NCI-H2029 treated with DMSO at 0.1 percent for 48 hours (cell line): ENCODE measurements at places on chromosomes 16 and 17.

- peak; percentile 1 for DNase-seq
These were observed 29.8 kb downstream of the CNGB1 start for GRCh38 chr16:57941016-57941664.

DNA sequence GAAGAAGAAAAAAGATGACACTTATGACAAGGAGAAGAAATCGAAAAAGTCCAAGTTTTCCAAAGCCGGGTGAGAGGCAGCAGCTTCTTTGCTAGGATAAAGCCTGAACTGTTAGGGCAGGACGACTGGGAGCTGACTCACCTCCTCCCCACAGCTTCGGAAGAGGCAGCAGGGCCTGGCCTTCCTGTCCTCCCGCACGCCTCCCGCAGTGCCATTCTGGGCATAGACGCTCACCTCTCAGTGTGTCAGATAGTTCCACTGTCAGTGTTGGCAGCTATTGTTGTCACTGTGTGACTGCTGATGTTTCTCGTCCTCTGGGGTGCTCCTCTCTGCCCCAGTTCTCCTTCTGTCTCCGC, 12.6 kb downstream of the UBN1 start:
- no peak for DNase-seq

GRCh38 chr16:87445486-87445885, 47.3 kb downstream of the ZCCHC14 start:
- no peak for DNase-seq

DNA sequence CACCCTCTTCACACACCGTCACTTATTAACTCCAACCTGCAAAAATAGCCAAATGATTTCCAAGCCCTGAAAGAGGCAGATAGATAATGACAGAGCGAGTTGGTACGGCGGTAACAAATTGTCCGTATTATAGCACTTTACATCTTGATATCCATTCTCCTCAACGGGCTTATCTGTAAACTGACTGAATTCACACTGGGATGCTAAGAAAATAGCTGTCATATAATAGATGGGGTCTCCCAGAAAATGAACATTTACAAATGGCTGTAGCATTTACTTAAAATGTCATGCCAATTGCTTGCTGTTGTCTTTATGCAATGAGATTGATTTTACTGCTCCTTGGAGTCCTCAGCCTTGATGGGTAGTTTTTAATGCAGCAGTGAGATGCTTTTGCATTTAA, 225.8 kb upstream of the SDK2 start:
- no peak for DNase-seq

DNA sequence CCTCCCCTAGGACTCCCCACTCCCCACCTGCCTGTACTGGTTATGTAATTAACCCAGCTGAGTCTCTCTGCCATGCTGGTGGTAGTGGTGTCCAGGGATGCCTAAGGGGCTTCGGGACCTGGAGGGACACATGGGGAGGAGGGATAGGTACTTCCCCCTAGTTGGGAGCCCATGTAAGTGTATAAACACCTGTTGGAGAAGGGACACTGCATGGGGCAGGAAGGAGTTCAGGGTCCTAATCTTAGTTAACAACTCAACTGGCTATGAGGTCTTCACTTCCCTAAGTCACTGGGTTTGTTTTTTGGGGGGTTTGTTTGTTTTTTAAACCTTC, 1.3 kb downstream of the RASL10B start:
- DNase-seq, result no peak

GRCh38 chr16:59840169-59840568, 1106.1 kb upstream of the GOT2 start:
- no peak for DNase-seq

- no peak for DNase-seq
These were observed 61.7 kb upstream of the LGALS9 start for GRCh38 chr17:27569257-27569722.

DNA sequence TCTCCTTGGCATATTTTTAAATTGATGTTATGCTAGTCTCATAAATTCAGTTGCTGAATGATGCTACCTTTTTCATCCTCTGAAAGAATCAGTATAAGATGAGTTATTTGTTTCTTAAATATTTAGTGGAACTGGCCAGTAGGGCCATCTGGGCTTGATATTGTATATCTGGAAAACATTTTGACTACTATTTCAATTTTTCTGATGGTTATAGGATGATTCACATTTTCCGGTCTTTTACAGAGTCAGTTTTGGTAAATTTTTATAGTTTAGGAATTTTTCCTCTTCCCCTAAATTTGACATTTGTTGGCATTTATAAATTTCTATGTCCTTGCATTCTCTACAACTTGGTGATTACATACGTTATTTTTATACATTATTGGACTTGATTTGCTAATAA, 296.3 kb upstream of the AXIN2 start:
- no peak for DNase-seq
